SK-N-SH (cell line): ENCODE measurements at places on chromosomes 4 and X.

DNA sequence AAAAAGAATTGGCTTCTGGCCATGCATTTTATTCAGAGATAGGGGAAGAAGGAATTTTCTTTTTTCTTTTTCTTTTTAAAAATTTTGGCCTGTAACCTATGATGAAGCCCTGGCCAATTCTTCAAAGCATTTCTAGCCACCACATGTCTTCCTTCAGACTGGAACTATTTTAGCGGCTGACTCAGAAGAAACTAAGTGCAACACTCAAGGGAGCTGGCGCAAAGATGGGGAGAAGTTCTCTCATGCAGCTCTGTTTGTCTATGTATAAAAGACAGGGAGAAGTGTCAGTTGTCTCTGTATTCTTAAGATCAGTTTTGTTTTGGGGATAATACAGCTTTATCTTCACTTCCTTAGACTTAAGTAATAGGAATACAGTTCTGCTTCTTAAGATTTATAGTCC, 46.1 kb downstream of the MBNL3 start:
- no peak for DNase-seq

- DNase-seq: no peak
These were observed 307.2 kb downstream of the DACH2 start for GRCh38 chrX:86455495-86455894.

DNA sequence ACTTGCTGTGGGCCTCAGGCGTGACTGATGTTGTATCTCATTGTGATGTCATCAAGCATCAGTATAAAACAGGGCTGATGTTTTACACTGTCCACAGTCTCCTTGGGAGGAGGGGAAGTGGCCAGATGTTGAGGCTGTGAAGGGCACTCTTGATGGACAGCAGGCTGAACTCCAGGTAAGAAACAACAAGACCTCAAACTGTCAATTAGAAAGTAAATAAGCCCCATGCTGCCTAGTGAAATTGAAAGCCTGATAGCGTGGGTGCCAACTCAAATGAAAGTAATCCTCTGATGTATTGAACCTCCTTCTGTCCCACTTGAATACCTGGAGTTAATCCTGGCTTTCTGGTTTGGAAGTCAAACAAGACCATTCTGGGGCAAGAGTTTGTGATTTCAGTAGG, 19.7 kb downstream of the VSIG1 start:
- no peak for DNase-seq

DNA sequence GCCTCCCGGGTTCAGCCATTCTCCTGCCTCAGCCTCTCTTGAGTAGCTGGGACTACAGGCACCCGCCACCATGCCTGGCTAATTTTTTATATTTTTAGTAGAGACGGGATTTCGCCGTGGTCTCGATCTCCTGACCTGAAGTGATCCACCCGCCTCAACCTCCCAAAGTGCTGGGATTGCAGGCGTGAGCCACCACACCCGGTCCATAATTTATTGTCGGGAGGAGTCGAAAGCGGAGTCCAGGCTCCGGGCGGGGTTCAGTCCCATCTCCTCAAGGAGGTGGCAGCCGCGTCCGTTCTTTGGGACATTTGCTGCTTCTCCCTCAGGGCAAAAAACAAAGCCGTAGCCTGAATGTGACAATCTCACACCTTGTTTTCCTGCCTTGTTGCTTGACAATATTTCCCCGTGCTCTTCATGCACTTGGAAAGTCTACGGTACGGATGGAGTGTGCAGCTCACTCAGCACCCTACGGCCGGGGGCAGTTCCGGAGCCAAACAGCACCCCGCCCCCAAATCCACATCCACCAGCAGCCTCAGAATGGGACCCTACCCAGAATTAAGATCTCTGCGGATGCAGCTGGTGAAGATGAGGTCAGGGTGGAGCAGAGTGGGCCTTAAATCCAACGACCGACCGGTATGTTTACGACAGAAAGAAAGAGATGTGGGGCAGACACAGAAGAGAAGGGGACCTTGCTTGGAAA, 9.6 kb downstream of the GTPBP6 start:
- no peak for DNase-seq

GRCh38 chrX:129731228-129731627, 7.6 kb upstream of the XPNPEP2 start:
- no peak for DNase-seq

- no peak for DNase-seq
These were observed 30.3 kb downstream of the CCNI start for GRCh38 chr4:77045490-77045889.

DNA sequence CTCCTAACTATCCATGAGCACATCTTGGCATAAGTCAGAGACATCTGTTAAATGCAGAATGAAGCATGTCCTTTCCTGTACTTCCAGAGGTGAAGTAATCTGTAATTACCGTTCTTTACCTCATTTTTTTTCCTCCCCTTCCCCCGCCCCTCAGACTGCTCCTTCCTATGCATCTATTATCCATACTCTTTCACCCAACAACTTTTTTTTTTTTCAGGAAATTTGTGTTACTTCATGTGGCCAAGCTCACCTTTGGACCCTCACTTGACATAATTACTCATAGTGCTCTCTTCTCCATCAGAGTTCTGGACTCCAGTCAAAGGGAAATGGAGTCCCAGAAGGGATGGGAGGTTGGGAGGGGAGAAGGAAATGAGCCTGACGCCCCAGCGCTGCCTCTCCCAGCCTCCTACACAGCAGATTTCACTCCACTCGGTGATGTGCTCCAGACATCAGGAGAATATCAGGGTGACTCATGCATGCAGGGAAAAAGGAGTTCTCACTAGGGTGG, 568.8 kb downstream of the STIM2 start:
- DNase-seq: no peak

DNA sequence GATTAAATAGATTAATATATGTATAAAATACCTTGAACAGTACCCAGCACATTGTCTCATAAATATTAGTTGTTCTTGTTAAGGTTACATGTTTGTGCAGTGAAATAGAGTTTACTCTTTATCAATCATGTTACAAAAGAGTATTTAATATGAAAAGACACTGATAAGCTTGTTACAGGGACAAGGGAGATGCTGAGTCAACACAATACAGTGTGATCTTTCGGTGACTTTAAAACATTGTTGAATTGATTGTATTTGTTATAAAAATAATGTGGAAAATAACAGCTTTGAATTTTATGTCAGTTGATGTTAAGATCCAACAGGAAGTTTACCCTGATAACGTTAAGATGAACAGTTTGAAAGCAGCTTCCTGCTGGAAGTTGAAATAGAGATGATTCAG, 1.4 kb upstream of the WDR13 start:
- no peak for DNase-seq

DNA sequence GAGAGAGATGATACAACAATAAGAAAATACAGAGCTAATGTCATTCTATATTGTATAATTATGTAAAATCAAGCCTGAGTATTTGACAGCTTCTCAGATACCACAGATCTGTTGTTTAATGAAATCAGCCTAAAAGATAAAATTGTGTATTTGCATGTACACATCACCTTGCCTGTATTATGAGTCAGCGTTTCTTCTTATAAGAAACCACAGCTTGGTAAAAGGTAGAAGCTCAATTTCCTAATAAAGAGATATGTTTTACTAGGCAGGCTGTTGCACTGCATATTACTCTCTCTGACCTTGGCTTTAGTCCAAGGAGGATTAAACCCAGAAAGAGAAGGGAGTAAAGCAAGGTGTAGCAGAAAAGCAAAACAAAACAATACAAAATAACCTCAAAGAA, 121.3 kb downstream of the PPARGC1A start:
- DNase-seq: no peak
